Left ventricle myocardium superior (tissue), 1 donor: ENCODE measurements at places on chromosomes 12 and 14.

DNA sequence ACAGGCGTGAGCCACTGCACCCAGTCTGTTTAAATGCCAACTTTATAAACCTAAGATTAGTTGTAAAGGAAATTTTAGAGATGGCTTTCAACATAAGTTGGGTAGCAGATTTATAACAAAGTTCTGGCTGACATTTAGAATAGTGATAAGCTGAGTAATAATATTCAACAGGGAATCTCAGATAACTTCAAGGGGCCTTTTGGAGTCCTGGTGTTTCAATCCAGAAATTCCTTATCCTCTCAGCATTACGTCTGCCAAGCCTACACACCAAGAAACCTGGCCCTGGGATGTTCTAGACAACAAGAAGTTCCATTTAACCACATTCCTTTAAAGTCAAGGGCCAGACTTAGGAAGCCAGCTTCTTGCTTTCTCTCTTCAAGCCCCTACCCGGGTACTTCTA is 59.5 kb upstream of the DYRK2 start:
- DNase-seq: no peak

GRCh38 chr14:98070536-98070935 is 1201.5 kb downstream of the BCL11B start:
- no peak for DNase-seq

DNA sequence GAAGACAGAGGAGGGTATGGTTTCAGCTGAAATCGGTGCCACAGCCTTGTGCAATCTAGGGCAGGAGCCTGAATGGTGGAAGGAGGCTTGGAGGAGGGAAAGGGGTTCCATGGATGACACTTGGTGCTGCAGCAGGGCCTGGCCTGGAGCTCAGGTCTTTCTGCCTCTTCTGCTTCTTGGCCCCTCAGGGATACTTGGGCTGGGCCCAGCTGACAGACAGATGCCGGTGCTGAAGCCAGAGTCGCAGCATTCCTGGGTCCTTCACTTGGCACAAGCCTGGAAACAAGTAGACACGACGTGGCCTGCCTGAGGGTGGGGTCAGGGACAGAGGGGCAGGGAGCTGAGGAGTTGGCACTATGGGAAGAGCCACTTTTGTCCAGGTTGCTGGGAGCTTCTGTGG is 4.4 kb upstream of the PLEKHD1 start:
- no peak for DNase-seq

DNA sequence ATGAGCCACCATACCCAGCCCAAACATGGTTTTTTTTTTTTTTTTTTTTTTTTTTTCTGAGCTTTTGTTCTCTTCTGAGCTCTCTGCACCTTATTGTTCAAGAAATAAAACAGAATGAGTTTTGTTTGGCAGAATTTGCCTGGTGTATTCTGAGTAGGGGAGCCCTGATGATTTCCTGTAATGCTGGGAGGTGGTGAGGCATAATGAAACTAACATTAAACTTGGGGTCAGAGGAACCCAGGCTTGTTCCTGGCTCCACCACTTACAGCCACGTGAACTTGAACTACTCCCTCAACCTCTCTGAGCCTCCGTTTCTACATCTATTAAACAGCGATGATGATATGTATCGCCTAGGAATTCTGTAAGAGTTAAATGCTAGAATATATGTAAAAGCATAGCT is 276.3 kb upstream of the CRY1 start:
- no peak for DNase-seq

DNA sequence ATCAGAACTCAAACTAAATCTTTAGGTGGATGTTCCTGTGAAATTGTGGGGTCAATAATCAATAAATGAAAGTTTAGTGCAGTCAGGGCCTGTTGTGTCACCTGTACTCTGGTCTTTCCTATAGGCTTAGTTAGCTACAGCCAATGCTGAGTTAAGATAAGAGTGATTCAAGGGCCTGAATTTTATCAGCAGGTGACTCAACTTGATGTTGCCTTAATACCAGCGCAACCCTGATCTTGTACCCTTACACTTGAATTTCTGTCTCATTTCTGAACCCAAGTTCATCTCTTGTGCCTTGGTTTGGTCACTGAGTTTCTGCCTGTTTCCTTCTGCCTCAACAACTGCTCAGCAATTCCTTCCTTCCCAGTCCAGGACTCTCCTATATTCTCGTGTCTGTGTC is 157.0 kb upstream of the E2F7 start:
- no peak for DNase-seq

GRCh38 chr12:53954694-53955035 is at the start of gene HOXC12:
HOXC12 (plus strand) TSS chr12:53954903; CDS start chr12:53954930, 27 bp downstream.
- no peak for DNase-seq

- DNase-seq: no peak
Measured at GRCh38 chr14:37143475-37143874, 28.9 kb downstream of the SLC25A21 start.

- DNase-seq: no peak
Measured at GRCh38 chr12:87847147-87847546, 182.1 kb downstream of the C12orf50 start.

GRCh38 chr14:103711516-103712431 is 3.5 kb downstream of the XRCC3 start:
- peak; percentile 75 for DNase-seq

DNA sequence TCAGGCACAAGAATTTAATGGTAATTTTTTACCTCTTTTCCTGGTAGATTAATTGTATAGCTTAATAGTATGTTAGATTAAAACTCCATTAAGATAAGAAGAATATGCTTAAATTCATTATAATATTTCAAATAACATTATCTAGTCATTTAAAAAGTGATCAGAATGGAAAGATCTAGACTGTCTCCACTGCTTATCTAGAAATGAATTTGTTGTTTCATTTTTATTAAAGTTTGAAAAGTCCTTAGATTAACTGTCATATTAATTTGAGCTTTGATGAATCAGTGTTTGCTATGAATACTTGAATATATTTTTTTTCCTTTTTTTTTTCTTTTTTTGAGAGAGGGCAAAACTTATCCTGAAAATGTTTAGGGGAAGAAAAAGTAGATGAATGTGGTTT is 236.6 kb upstream of the NPAS3 start:
- DNase-seq: no peak

GRCh38 chr12:91781114-91781513 is 364.5 kb downstream of the BTG1 start:
- DNase-seq: no peak

- DNase-seq: no peak
Measured at GRCh38 chr12:86134561-86134960, 121.6 kb downstream of the MGAT4C start.

GRCh38 chr14:50027816-50028215 is 88.6 kb downstream of the VCPKMT start:
- no peak for DNase-seq

DNA sequence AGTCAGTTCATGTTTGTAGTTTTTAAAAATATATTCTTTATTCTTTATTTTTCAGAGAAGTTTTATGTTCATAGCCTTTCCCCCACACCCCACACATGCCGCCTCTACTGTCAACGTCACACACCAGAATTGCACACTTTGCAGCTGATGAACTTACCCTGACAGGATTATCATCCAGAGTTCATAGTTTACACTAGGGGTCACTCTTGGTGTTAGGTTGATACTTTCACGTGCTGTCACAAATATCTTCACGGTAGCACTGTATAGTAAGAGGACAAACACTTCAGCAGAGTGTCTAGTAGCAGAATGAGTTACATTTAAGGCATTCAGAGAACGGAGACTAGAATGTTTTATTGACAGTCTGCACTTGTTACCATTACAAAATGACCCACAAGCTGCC is 5.1 kb downstream of the DPPA3 start:
- no peak for DNase-seq

DNA sequence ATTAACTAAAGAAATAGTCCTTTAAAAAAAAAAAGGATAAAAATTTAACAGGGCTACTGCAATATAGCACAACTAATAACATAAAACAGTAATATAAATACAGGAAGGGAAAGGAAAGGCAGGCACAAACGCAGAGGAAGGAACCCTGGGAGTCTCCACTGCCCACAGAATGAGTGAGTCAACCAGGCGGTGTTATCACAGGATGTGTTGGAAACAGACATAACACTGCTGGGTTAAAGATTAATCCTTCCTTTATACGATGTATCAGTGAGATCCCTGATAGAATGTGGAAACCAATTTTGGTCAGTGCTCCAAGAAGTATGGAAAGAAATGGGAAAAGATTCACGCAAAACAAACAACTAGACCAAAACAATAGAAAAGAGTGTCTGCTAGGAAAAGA is 47.9 kb downstream of the FGD6 start:
- DNase-seq: no peak

DNA sequence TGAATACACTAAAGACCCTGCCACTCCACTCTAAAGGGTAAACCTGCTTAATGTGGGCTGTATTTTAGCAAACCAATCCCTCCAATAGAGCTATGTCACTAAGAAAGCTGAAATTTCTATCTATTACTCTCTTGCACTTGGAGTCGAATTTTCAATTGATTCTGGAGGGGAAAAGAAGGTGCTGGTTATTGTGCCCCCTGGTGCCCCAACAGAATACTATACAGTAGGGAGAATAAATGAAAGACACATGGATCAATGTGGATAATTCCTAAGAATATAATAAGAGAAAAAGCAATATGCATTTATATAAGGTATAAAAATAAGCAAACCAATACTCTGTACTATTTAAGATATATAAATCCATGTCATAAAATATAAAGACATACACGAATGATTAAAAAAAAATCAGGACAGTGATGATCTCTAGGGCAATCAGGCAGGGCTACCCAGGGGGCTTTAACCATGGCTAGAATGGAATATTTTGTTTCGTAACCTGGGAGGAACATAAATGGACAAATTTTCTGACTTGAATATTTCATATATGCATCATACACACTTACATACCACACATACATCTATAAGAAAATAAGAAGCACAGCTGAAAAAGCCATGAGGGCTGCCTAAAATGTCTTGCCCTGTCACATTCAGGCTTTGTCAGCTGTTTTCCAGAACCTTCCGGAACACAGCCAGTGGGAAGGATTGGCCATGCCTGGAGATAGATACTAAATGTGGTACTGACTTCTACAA is 54.4 kb downstream of the EFCAB11 start:
- no peak for DNase-seq

DNA sequence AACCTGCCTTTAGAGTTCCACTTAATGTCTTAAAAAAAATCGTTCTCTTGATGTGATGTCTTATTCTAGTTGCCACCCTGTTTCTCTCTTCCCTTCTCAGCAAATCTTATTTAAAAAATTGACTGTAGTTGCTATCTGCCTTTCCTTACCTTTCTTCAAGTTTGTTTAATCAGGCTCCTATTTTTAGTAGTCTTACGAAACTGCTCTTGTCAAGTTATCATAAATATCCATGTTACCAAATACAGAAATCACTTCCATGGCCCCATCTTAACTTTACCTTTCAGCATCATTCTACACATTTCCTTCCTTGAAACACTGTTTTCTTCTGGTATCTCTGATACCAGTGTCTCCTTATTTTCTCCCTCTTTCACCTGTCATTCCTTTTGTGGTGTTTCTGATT is 227.3 kb downstream of the ERC1 start:
- DNase-seq: no peak

DNA sequence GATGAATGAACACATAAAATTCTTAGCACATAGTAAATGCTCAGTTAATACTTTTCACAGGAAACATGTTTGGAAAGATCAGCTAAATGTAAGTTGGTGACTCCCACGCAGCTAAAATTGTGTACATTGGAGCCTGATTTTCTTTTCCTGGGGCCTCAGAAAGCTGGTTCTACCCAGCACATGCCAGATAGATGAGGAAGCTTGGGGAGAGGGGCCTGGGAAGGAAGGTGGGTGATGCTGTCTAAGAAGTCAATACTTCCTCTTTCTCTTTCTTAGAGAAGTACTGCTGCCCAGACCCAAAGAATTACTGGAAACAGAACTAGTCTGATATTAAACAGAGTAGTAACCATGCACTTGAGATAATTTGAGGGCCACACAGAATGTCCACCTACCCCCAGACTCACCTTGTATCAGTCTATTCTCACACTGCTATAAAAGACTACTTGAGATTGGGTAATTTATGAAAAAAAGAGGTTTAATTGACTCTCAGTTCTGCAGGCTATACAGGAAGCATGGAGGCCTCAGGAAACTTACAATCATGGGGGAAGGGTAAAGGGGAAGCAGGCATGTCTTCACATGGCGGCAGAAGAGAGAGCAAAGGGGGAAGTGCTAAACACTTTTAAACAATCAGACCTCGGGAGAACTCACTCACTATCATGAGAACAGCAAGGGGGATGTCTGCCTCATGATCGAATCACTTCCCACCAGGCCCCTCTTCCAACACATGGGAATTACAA is 123.3 kb upstream of the MED13L start:
- no peak for DNase-seq

- DNase-seq: no peak
Measured at GRCh38 chr12:49885118-49885517, 18.6 kb downstream of the FAIM2 start.

DNA sequence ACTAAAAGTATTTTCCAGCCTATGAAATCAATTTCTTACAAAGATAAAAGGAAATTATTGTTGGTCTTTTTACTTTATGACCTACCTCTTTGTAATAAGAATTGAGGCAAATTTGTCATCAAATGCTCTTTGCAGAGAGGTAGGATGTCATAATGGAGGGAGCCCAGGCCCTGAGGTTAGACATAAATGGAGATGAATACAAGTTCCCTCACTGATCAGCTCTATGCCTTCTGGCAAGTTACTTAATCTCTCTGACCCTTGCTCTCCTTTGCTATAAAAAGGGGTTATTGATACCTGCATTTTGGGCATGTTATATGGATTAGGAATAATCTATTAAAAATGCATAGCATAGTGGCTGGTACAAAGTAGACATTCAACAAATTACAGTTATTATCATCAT is 146.9 kb upstream of the KRR1 start:
- DNase-seq: no peak

DNA sequence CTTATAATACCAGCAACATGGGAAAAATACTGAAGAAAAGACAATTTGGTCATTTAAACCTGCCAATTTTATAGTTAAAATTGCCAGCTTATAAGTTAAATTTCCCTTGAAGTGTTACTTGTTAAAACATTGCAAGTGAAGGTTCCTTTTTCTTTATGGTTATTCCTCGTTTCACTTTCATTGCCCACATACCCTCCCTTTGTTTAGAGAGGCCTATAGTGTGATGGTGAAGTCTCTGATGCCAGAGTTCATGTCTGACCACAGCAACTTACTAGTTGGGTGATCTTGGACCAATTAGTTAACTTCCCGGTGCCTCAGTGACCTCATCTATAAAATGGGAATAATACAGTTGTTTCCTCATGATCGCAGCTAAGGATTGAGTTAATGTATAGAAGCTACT is 173.5 kb downstream of the ANO6 start:
- DNase-seq: no peak

DNA sequence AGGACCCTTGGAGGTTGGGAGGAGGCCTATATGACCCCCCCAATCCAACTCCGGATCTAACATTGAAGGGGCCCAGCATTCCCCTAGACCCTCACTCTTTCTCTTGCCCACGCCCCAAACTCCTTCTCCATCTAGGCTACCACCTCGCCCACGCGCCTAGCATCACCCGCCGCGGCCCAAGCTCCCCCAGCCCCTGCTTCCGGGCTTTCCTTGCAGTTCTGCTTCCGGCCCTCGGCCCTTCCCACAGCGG is 445 bp downstream of the CERS5 start:
- DNase-seq: no peak

GRCh38 chr12:64737539-64737938 is 21.7 kb downstream of the GNS start:
- DNase-seq: no peak
